ENCODE measurements at places on chromosomes 3 and 15.

- DNase-seq = peak; percentile 10
These were observed 32.3 kb downstream of the SLCO3A1 start for GRCh38 chr15:91885714-91886270.

DNA sequence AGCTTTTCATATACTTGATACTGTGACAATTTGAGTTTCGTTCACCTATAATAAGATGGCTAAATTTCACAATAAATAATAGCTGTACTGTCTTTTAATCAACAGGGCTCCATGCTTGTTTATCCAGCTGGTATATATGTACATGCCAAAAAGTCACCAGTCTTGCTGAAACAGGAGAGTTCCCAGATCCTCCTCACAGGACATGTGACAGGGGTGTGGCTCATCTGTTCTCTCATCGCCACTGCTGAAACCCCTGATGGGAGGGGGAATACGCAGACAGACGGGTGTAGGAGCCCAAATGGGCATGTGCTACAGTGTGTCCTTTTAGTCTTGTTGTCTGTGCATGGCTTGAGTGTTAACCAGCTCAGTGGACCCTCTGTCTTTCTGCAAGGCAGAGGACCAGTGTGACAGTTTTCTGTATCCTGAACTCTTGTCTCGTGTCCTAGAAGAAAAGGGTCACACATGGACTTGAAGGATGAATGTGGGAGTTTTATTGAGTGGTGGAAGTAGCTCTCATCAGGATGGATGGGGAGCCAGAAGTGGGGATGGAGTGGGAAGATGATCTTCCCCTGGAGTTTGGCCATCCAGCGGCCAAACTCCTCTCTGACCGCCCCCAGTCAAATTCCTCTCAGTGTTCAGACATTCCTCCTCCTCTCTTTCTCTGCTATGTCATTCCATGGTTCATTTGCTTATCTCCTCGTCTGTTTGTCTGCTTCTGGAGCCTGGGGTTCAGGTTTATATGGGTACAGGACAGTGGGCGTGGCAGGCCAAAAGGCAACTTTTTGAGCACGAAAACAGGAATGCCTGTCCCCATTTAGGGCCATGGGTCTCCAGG is 113.1 kb upstream of the NECTIN3 start:
- DNase-seq = no peak

- DNase-seq = no peak
These were observed 343.9 kb upstream of the ALCAM start for GRCh38 chr3:105022813-105023212.

DNA sequence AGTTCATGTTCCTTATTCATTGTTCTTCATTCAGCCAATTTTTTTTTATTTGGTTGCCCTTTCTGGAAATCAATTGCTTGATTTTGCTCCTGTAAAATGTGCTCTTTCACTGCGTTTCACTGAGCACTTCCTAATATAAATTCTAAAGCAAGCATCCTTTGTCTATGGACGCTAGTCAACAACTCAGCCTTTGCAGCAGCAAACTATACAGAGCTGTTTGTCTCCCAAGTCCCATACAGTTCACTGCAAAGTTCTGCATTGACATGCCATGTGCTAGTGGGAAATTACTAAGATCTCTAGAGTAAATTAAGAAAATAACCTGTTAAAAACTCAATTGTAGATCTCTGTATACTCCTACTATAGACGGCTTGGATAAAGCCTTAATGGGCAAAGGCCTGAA is 130.1 kb upstream of the BHLHE40 start:
- DNase-seq = no peak

- no peak for DNase-seq
These were observed 2.3 kb downstream of the BBX start for GRCh38 chr3:107524841-107525643.

- DNase-seq = no peak
These were observed 422.3 kb upstream of the ROBO1 start for GRCh38 chr3:80190051-80190450.

DNA sequence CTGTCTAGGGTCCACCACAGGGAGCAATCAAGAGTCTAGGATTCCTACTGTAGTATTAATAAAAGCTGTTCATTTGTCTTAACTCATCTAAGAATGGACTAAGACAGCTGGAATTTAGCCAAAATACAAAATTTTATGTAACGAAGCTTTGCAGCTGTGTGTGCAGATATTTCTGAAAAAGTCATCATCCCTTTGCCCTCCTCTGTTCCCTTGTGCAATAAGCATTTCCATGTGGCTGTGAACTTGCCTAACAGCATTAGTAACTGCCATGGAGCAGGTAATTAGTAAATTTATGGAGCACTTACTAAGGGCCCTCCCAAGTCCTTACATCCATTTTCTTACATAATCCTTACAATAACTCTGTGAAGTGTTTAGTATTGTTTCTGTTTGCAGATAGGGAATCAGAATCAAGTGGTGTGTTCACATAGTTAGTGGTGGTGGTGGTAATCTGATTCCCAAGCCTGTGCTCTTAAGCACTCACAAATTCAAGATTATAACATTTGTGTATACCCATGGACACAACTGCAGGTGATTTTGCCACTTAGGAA is 114.5 kb downstream of the RARB start:
- DNase-seq = no peak

GRCh38 chr15:23002920-23003319 is 22.8 kb upstream of the CYFIP1 start:
- DNase-seq = no peak

DNA sequence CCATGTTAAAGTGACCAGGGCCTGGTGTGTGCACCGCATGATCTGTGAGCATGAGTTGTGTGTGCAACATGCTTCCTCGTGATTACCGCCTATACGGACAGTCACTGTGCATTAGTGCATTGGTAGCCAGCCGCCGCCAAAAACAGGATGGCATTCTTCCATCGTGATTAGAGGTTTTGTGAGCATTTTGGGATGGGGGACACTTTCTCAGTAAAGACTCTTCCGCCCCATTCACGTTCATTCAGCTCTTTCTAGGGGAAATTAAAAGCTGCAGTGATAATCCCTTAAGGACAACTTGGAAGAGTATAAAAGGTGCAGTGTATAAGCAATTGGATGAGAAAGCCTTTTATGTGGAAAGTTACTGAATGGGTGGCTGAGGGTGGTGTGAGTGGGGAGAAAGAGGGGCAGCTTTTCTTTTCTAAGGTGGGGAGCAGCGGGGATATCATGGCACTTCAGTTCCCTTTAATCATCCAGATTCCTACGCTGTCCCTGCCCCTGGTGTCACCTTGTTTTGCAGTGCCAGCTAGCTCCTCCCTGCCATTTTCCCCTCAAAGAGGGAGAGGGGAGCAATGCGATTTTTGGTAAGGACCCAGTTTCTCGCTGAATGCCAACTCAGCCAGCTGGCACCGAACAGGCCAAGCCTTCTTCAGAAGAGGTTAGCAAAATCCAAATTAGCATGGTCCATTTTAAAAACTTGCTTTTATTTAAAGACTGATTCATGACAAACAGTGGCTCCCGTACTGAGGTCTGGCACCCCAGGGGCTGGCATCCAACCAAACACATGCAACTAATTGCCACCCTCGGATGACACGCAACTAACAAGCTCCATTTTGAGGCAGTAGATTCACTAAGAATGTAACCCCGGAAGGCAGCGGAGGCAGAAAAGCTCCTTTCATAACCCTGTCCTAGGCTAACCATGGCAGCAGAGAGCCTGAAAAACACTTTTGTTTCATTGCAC is 447.8 kb downstream of the FHIT start:
- no peak for DNase-seq

- no peak for DNase-seq
These were observed 98.9 kb upstream of the POU1F1 start for GRCh38 chr3:87375231-87375682.

DNA sequence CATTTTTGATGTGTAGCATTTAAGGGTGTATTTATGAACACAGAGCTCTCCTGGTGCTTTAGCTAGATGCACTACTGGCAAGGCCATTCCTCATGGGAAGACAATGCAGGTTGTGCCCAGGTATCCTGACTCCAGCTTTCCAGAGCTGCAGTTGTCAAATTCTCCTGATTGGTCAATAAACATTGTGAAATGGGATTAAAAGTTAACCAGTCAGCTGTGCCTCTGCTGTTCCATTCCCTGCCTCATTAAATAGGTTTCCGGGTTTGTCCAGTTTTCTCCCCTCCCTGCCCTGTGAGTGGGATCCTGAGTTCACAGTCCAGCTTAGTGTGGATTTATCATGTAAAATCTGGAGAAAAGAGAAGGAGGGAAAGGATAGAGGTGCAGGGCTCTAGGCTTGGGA is 207.3 kb downstream of the SQOR start:
- DNase-seq = no peak

DNA sequence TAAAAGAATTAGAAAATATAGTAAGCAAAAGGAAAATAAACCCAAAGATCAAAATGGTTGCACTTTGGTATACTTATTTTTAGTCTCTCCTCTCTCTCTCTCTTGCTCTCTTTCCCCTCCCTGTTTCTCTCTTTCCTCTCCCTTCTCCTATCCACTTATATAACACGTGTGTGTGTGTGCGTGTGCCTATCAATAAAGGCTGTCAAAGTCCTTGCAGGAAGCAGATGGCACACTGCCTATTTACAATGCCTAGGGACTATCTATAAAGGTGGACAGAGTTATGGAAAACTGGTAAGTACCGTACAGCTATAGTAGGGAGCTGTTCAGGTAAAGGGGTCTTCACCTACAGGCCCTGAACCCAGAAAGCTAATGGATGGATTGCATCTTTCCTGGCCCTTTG is 161.6 kb downstream of the SQOR start:
- DNase-seq = no peak

DNA sequence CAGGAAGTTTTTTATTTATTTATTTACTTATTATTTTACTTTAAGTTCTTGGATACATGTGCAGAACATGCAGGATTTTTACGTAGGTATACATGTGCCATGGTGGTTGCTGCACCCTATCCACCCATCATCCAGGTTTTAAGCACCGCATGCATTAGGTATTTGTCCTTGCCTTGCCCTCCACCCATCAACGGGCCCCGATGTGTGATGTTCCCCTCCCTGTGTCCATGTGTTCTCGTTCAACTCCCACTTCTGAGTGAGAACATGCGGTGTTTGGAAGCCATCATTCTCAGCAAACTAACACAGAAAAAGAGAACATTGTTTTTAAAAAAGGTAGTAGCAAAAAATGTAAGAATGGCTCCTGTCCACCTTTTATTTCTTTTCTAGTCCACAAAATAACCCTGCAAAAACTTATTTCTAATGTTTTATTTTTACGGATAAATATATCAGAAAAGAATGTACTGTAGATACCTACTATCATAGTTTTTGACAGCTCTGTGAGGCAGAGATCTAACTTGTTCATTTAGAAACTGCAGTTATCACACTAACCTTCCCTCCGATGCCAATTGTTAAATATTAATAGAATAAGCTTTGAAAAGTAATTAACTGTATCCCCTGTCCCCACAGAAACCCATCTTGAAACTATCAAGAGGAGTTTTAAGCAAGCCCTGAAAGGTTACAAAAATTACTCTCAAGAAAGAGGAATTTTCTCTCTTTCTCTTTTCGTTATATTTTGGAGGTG is 189.2 kb downstream of the LPP start:
- DNase-seq = no peak

DNA sequence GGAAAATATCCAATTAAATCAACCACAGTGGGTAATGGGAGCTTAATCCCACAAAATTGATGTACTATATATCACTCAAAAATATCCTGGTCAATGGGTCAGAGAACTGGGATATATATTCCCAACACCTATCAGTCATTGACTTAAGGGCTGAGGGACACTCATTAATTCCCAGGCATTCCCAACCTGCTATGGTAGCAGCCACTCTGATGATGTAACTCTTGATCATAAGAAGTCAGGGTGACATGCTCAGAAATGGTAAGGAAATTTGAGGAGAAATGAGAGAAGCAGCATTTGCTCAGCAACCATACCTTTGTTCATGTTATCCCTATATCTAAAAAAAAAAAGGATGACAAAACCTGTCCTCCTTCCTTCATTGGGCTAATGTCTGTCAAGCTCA is 3.1 kb upstream of the PLOD2 start:
- no peak for DNase-seq

- DNase-seq = peak; percentile 12
These were observed 130.2 kb upstream of the ATP2B2 start for GRCh38 chr3:10635446-10636076.

DNA sequence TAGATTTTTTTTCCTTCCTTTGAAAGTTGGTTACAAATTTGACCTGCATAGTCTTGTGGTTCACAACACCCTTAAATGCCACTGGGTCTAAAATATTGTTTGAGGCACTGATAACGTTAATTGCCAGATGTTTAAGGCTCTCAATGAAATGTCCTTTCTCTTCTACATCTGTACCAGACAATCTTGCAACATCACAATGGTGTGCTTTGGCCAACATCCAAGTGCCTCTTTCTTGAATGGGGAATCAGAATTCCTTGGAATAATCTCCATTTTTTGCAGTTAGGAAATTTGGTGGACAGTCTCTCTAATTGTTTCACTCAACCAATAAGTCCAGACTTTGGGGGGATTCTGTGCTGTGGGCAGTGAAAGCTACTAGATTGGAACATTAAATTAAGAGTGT is 26.0 kb upstream of the PEX5L start:
- no peak for DNase-seq

GRCh38 chr3:5184499-5184898 is 3.0 kb upstream of the EDEM1 start:
- DNase-seq = no peak

DNA sequence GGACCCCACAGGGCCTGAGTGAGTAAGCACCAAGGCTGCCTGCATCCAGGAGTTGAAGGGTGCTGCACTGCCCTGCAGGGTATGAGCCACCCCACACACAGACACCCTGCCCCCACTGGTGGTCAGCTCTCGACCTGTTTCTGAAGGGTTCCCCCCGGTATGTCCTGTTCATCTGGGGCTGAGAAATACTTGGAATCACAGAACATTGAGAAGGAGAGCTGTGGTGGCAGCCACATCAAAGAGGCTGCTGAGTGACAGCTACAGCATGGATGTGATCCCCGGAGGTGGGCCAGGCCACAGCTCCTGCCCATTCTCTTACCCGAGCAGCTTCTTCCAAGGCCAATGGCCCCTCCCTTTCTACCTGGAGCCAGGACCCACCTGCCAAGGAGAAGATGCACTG is 66.4 kb upstream of the PLXNA1 start:
- no peak for DNase-seq

DNA sequence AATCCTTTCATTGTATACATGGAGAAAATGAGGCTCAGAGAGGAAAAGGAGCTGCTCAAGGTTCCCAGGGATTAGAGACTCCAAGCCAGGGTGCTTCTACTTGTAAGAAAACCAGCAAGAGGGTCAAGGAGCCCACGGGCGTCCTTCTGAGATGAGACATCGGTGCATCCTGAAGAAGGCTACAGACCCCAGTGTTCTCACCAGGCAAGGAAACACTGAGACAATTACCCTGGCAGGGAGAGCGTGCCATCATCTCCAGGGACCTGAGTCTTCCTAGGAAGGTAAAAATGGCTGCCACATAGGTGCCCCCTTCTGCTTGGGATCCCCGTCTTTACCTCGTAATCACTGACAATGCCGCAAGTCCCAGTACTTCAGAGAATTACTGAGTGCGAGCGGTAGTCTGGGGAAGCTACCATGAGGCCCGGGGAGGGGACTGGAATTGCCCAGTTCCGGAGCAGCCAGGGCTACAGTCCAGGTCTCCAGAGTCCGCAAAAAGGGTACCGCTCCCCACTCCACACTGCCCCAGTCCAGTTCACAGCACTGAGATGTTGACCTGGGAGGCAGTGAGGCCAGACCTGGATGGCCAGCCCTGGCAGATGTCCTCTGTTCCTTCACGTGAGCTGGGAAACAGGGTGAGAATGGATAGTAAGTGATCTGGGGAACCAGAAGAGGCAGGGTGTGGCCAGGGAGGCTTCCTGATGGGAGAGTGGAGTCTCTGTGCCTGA is 164.7 kb upstream of the SMAD3 start:
- no peak for DNase-seq

- no peak for DNase-seq
These were observed 191.1 kb downstream of the KCNAB1 start for GRCh38 chr3:156311431-156311830.

GRCh38 chr15:64895285-64896065 is 16.2 kb upstream of the ANKDD1A start:
- DNase-seq = no peak

All from NCI-H1694 (cell line).